Activated CD4-positive, alpha-beta T cell treated with anti-CD3 and anti-CD28 coated beads, Interleukin-2, Interleukin-4, amounts not matched to agents 100 ng/mL and 50 ng/mL, durations not matched to agents 16 hours and 8 hours (primary cell): ENCODE measurements at places on chromosomes 5 and 9.

DNA sequence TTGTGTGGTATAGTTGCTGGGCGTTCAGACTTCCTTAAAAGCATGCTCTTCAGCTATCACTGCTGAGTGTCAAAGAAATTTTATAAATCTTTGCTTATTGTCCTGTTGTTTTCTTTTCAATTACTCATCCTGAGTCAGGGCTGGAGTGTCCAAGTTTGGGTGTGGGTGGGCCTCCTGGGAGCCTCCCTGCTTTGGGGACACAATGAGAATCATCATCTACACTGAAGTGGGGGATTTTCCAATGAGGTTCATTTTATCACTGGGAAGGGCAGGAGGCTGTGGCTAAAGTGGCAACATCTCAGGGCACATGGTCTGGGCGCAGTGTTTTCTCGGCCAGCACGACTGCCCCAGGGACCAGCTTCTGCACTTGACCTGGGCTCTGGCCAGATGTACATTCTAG lies 19.5 kb downstream of the GFPT2 start:
- DNase-seq = no peak

DNA sequence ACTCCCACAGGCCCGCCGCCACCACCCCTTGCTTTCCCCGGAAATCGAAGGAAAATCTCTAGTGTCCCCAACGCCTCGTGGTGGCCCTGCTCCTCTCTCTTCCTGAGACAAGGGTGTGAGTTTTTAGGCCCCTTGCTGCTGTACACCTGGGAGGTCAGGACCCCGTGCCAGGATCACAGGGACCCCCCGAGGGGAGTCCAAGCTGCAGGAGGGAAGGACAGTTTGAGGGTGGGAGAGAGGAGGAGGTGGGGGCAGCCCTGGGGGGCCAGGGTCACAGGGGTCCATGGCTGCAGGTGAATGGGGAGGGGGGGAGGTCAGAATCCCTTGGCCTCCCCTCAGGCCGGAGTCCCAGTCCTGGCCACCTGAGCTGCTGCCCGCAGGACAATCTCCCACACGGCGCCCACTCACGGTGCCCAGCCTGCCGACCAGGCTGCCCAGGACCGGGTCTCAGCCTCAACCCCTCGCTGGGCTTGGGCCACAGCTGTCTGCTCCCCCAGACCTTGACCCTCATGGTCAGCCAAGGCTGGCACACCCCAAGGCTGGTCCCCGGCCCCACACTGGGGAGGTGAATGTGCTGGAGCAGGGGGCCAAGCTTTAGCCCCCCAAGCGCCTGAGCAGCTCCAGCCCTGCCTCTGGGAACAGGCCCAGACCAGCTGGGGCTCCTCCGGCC lies 19.9 kb downstream of the TPPP start:
- no peak for DNase-seq

GRCh38 chr9:98575379-98576346 lies 133.1 kb downstream of the GABBR2 start:
- DNase-seq = peak; percentile 66

DNA sequence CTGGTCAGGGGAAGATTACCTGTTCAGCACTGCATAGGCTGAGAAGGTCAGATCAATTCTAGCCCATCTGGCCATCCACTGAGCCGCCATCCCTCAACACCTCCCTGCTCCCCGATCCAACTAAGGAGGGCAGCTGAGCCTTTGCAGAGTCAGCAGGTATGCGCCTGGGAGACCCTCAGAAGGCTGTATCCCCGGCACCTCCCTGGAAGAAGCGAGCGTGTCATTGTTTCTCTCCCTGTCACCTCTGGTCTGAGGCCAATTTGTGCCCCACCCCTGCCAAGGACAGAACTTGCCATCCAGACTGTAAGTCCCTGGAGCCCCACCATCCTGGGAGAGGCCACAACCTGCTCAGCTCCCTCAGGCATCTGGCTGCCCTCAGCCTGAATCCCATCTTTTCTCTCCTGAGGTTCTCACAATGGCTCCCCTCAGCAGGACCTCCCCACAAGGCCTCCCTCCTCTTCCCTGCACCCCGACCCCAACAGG lies 2.6 kb downstream of the CLTB start:
- DNase-seq = no peak

DNA sequence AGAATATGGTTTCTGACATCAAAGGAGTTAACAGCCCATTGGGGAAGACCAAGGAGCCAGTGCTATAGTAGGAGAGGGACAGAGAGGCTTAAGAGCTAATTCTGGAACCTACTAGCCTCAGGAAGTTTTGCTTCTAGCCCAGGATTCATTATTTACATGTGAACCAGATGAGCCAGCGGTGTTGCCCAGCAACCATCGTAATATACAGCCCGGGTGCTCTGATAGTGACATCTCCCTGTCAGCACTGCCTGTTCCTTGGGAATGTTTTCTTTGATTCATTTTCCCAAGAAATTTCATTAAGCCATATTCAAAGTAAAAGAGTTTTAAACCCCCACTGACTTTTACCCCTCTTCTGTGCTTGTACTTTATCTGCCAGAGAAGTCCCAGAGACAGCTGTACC lies 217.4 kb upstream of the ADAMTSL1 start:
- DNase-seq = no peak

DNA sequence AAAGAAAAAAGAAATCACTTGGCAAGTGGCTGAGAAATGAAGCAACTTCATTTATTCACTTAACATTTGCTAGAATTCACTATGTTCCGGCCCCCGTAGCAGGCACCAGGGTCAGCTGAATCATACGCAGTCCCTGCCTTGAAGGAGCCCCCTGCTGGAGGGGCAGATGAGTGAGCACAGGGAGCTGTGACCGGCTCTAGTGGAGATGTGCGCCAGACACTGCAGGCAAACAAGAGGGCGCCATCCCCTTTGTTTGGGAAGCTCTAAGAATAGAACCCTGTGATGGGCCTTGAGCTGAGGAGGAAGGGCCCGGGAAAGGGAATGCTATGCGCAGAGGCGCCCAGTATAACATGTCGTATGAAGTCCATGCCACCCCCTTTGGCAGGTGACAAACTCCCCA lies 20.2 kb upstream of the RPL26L1 start:
- DNase-seq = peak; percentile 15

- DNase-seq = no peak
Observed at GRCh38 chr9:114059047-114059803, 18.9 kb downstream of the AMBP start.

- DNase-seq = peak; percentile 19
Observed at GRCh38 chr5:172881691-172882370, 47.8 kb downstream of the ERGIC1 start.

- DNase-seq = no peak
Observed at GRCh38 chr9:28810388-28811075, 1237.3 kb upstream of the C9orf72 start.

- DNase-seq = no peak
Observed at GRCh38 chr9:91451431-91452270, 28.0 kb upstream of the NFIL3 start.

- no peak for DNase-seq
Observed at GRCh38 chr5:84425365-84425881, 40.7 kb upstream of the EDIL3 start.

DNA sequence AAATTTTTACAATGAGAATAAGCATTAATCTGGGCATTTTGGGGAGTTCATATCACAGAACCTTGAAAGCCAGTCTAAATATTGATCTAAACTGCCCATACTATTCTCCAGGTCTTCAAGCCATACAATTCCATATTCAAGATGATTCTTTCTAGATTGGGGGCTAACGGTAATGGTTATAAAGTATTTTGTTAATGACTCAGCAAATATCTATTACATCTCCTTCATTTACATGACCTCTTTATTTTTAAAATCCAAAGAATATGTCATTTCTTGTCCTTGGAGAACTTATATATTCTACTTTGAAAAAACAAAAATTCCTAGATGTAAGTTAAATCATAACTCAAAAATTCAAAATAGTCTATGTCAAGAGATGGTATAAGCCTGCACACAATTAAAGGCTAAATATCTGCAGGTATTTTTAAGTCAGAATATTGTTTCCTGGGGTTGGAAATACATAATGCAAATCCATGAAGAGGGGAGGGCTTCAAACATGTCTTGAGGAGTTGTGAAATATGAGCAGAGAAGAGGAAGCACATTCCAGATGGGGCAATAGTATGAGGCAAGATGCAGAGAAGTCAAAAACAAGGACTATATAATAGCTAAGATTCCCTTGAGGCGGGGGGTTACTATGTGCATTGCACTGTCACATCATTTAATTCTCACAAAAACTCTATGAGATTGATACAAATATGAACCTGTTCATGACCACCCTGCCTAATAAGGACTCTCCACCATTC lies 526.4 kb downstream of the NR2F1-AS1 start:
- no peak for DNase-seq
